GM12891 (cell line): ENCODE measurements at places on chromosomes 1 and 21.

DNA sequence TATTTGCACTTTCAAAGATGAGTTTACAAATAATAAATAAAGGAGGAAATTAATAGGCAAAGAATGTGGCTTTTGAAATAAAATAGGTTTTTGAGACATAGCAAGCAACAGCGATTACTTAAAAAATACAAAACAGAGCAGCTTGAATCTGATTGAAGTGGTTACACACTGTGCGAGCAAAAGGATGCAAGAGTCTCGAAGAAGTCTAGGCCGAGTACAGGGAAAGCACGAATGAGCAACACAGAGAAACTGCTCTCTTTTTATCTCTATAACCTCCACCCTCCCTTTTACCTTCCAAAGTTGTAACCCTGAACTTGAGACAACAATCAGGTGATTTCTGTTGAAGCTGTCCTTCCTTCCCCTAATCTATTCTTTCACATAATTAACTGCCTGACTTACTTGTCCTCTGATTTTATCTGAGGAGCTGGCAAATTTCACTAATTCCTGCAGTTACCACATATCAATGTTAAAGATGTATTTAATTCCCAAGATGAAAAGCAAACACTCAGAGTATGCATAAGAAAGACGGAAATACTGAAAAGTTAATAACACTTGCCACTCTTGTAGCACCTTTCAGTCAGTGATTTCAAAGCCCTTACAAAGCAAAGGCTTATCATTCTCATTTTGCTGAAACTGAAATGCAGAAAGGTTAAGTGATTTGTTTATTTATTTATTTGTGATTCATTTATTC, 1030.1 kb downstream of the ADGRL2 start:
- DNase-seq, result no peak

- no peak for DNase-seq
Observed at GRCh38 chr21:36750576-36750959, 51.7 kb downstream of the SIM2 start.

DNA sequence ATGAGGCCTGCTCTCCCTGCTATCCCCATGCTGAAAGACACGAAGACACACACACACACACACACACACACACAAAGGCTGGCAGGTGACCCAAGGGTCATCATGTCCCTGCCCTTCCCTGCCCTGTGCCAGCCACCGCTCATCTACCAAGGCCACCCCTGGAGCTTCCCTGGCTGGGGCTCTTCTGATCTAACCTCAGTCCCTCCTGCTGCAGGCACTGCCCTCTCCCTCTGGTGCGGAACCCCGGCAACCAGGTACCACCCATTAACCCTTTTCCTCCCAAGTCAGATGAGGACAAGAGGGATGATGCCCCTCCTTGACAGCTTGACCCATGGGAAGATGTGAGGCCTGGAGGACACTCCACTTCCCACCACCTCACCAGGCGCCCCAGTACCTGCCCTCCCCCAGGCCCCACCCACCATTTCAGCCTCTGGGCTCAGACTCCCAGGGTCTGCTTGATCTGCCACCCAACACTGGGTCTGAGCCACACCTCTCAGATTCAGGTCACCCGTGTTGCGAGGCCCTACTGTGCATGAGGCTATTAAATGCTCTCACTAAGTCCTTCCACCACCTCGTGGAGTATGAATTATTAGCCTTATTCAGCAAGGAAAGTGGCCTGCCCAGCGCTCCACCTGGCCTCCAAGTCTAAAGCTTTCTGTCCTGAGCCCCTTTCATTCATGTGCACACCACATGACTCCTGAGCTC, 2.5 kb downstream of the SDC3 start:
- DNase-seq, result no peak

- DNase-seq, result peak; percentile 7
Observed at GRCh38 chr21:46119144-46119636, 21.3 kb downstream of the COL6A2 start.

- DNase-seq, result no peak
Observed at GRCh38 chr1:24094554-24094953, 17.4 kb downstream of the MYOM3 start.

GRCh38 chr1:29380532-29380931, 144.2 kb downstream of the PTPRU start:
- no peak for DNase-seq

- DNase-seq, result no peak
Observed at GRCh38 chr1:35544976-35545375, 12.2 kb downstream of the KIAA0319L start.

DNA sequence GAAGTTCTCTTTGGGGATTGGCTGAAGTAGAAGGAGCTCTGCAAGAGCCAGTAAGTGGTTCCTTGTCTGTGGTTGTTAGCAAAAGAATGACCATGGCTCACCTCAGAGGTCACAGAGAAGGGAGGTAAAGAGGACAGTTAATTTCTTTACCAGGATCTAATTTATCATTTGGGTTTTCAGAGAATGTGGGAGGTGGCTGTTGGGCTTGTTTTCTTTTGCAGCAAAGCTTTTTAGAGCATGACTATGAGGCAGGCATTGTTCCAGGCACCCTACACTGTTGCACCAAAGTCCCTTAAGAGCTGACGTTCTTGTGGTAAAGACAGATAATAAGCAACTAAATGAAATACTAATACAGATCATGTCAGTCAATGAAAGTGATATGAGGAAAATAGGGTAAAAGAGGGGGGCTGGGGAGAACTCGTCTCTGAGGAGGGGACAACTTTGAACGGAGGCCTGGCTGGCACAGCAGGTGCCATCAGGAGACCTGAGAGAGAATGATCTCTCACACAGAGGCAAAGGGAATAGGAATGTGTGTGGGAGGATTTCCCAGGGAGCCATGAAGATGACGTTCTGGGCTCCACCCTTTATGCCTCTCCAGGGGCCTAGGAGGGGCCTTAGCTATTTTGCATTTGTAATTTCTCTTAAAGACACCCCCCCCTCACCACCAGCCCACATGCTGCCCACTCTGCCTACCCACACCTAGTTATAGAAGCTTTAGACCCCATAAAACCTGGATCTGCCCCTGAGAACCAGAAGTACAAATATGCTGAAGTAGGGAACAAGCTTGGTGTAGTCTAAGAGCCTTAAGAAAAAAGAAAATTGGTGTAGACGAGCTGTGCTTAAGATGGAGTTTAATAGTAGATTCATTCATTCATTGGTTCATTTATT, 177.5 kb downstream of the ROR1 start:
- no peak for DNase-seq

DNA sequence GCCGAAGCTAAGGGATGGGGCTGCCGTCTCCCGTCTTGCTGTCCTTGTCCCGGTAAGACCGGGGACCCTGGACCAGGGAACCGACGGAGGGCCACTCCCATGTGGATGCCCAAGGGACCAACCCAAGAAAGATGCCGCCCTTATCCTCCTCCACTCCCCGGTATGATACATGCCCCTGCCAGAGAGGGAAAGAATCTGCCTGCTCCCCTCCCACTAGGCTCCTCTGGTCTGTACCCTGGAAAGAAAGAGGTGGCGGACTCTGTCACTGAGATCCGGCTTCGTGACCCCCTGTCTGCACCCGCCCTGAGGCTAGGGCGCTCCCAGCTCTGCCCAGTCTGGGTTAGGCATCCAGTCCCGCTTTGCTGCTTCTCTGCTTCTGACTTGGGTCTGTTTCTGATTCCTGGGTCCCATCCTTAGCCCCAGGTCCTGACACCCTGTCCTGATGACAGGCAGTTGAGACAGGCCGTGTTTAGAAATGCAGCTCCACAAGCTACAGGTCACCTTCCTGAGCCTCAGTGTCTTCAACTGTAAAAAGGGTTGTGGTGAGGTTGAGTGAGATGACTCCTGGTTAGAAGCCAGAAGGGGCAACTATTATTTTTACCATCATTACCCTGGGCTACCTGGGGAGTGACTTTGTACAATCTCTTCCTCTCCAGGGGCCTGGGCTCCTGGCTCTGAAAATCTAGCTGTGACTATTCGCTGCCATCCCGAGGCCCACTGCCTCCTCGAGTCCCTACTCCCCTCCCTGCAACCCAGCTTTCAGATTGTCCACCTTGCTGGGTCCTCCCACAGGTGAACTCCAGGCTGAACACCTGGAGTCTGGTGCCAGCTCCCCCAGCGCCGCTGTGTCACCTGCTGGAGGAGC, 3.7 kb downstream of the MATN1 start:
- no peak for DNase-seq

- DNase-seq, result no peak
Observed at GRCh38 chr1:50570066-50570468, 146.8 kb upstream of the DMRTA2 start.

DNA sequence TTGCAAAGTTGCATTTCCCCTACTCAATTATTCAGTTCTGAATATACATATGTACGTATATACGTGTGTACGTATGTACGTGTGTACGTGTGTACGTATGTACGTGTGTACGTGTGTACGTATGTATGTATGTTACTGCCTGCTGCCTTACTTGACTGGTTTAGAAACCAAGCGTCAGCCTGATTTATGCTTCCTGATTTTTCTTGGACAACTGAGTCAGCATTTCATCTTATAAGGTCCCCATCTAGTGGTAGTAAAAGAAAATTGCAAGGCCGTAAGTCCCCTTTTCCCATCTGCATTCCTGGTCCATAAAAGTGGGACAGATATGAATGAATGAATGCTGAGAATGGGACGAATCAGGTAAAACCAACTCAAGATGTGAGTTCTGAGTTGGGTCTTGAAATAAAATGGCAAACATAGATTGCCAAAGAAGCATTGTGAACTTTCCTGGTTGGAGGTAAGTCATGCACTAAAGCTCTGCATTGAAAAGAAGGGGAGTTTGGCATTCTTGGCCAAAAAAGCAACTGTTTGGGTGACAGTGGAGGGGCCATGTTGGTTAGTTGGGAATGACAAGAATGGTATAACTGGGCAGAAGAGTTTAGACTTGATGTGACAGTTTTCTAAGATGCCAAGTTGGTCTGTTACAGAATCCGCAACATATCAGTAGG, 76.4 kb upstream of the DNAH14 start:
- DNase-seq, result no peak
